ENCODE measurements at places on chromosomes 3 and 15.

GRCh38 chr3:128987302-128988100 lies 6.4 kb downstream of the CFAP92 start:
- no peak for DNase-seq

DNA sequence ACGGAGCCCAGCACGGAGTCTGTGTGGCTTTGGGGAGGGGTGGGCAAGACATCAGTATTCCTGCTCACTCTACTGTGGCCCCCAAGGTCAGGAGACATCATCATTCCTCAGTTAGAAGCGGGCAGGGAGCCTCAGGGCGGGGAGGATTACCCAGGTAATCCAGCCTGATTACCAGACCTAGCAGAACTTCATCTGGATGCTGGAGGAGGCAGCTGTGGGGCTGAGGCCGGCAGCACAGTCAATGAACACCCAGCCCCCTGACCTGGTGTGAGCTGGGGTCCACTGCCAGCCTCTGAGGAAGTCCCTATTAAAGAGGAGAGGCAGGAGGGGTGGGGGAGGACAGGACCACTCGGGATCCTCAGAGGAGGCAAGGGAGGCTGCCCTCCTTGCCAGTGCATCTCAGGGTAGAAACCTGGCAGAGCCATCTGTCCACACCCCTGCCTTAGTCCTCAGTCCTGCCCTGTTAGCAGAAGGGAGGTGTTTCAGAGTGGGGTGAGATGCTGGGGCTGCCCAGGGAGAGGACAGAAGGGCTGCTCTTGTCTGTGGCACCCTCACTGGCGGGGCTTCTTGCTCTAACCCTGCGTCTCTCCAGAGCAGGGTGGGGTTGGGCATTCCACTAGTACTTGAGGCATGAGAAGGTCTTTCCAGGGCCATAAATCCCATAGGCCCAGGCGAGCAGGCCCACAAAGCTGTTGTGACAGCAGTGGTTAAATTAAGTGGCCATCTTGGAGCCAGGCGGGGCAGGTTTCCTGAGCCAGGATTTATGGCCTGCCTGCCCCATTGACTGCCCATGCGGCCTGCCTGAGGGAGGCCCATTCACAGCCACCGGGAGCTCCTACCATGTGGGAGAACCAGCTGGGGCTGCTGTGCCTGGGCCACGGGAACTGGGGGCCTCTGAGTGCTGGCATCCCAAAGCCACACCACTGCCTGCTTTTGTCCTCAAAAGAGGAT lies 82.1 kb downstream of the LINGO1 start:
- no peak for DNase-seq

DNA sequence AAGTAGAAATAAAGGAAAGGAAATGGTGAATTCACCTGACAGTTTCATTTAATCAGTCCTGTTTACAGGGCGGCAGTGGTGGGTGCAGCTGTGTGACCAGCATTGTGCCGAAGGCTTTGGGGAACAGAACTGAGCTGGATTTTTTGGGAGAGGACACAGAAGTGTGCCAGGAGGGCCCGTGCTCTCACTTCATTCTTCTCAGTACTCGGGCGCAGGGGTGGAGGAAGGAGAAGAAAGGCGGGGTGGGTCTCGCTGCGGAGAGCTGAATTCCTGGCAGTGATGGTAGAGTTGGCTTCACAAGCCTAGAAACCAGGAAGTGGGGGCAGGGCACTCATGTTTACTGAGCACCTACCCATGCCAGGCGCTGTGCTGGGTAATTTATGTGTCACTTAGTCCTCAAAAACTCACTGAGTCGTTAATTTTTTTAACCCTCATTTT lies 64.6 kb downstream of the CRTC3 start:
- peak; percentile 74 for DNase-seq

DNA sequence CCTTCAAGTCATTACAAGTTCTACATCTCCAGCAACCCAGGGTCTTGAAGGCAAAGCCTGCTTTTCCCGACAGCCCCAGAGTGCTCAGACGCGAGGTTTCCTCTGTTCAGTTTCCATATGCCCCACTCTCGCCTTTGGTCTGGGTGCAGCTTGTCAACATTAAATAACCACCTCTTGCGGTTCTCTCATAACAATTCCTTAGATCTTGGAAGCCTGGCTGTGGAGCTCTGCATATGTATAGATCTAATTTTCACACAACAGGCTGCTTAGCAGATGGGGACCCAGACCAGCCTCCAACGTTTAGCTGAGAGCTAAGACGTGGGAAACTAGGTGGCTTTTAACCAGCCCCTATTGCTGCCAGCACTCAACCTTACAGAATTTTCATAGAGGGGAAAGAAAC lies 295.5 kb downstream of the RPLP1 start:
- no peak for DNase-seq

DNA sequence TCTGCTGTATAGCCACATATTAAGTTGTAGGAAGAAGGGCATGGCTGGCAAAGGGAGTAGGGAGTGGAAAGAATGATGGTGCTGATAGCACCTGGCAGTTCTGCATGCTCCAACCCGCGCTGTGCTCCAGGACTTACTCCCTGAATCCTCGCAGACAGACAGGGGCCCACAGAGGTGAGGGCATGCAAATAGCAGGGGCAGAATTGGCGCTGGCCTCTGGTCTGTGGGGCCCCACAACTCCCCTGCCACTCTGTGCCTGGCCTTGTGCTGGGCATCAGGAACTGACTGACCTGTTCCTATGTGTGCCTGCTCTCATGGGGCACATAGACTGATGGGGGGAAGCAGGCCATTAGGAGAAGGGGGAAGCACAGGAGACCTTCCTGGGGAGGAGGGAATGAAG lies 20.9 kb downstream of the HDAC11 start:
- no peak for DNase-seq

Measured in activated T-cell treated with anti-CD3 and anti-CD28 coated beads for 4 hours (primary cell).